ENCODE measurements at places on chromosomes 7 and 10.

DNA sequence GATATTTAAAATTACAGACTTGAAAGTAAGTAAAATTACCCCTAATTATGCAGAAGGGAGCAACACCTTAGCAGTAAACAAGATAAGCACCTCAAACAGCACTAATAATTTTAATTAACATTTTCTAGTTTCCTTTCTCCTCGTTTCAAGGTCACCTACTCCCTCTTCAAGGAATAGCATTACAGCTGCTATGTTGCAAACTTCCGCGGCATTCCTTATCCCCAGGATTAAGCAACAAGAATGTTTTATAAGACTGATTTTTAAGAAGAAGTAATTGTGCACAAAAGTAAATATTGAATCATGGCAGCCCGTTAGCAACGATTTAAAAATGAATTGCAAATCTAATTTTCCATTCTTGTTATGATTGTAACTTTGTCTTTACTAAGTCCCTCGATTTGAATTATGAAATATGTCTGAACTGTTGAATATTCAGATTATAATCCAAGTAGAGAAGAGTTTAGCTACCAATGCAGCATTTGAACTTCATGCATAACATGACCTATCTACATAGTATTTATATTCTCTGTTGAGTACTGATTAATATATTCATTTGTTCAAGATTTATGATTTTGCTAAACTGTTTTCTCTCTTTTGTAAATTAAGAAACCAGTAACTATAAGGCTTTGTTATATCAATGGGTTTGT is 593.5 kb upstream of the MGMT start:
- no peak for DNase-seq

DNA sequence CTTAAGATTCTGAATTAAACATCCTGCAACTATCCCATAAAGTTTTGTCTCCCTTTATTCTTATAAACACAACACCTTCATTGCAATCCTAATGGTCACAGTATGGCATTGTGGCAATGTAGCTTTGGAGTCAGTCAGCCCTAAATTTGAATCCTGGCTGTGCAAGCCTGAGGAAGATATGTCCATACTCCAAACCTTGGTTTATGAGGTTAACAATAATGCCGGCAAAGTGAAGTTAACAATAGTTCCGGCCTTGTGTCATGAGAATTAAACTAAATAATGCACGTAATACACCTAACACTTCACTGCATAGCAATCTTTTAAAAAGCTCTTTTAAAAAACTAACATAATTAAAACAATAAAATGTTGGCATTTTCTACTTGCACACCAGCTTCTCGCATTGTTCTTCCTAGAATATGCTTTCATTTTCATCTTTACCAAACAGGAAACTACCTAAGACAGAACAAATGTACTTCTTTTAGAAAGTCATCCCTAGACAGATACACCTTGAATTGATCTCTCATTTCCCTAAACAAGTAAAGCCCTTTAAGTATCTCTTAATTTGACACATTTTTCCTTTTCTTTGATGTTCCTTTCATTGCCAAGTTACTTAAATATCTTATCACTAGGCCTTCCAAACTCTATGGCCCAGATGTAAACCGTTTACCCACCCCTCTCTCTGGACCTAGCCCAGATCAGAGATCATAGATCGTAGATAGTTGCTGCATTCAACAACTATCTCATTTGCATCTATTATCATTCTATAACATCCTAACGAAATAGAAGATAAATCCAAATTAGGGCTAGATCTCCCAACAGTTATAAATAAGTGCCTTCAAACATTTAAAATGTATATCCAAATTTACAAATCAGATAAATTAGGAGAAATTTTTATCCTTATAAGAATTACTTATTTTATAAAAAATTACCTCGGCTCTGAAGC is 66.7 kb downstream of the CREB3L2 start:
- no peak for DNase-seq

DNA sequence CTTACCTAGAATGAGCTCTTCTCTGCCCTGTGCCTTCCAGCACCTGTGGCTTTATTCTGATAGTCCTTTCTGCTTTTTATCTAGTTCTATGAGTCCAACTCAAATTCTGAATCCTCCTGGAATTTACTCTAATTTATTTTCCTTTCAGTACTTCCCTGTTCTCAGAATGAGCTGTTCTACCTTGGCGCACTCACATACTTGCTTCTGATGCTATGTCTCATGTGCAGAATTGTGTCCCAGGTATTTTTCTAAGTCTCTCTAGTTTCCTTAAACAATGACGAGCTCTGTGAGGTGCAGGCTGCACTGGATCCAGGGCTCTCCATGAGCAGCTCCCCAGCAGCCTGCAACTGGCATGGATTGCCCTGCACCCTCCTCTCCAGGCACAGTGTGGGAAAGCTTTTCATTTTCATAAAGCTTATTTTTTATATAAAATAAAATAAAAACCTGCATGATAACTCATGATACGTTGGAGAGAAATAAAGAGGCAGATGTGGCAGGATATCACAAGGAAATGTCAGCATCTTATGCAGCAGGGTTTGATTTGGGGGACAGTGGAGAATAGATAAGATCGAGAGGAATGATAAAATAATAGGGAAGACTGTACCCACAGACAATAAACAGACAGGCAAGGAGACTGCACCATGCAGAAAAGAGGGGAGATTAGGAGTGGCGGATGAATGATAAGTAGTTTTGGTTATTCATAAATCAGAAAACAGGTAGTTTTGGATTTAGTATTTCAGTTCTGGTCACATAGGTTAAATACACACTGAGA is 258.2 kb upstream of the POM121L12 start:
- no peak for DNase-seq

- DNase-seq = no peak
Measured at GRCh38 chr10:131656431-131656841, 244.4 kb upstream of the PPP2R2D start.

- DNase-seq = no peak
Measured at GRCh38 chr10:73054286-73054685, 42.4 kb downstream of the P4HA1 start.

GRCh38 chr7:101814991-101815825 is 2.2 kb upstream of the CUX1 start:
- DNase-seq = peak; percentile 38

DNA sequence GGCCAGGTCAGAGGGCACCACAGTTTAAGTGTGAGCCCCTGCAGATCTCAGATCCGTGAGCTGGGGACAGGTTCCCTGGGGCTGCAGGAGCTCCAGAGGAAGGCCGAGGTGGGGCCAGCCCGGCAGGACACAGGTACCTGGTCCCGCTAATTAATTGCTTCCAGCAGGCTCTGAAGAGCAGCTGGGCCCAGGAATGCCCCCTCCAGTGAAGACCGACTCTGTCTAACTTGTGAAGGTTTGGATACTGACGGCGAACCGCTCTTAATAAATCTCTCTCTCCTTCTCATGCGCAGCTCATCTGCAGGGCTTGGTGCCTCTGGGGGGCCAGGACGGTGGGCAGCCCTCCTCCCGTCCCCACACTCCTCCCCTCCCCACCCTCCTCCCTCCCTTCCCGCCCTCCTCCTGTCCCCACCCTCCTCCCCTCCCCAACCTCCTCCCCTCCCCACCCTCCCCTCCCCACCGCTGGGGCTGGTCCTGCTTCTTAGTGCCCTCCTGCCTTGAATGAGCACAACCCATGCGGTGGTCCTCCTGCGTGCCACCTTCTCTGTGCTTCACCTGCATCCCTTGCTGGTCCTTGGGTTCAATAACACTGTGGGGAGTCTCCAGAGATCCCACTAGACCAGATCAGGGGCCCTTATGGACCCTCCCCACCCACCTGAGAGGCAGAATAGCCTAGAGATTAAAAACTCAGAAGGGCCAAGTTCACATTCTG is 38.3 kb downstream of the PDGFA start:
- no peak for DNase-seq

GRCh38 chr10:84008878-84009277 is 130.4 kb upstream of the GHITM start:
- DNase-seq = no peak

DNA sequence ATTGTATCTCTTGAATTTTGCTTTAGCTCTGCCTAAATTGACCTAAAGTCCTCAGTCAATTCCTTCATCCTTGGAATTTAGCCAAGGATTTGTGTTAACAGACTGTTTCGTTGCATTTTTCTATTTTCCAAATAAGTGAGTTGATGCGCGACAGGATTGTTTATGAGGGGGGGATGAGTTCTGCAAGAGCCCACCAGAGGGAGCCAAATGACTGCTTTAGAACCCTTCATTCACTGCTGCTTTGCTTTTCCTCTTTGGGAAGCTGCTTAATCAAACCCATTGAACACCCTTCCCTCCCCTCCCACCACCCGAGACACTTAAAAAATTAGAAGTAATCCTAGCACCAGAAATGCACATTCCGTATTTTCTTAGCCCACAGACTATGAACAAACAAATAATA is 33.7 kb upstream of the PTF1A start:
- DNase-seq = no peak

DNA sequence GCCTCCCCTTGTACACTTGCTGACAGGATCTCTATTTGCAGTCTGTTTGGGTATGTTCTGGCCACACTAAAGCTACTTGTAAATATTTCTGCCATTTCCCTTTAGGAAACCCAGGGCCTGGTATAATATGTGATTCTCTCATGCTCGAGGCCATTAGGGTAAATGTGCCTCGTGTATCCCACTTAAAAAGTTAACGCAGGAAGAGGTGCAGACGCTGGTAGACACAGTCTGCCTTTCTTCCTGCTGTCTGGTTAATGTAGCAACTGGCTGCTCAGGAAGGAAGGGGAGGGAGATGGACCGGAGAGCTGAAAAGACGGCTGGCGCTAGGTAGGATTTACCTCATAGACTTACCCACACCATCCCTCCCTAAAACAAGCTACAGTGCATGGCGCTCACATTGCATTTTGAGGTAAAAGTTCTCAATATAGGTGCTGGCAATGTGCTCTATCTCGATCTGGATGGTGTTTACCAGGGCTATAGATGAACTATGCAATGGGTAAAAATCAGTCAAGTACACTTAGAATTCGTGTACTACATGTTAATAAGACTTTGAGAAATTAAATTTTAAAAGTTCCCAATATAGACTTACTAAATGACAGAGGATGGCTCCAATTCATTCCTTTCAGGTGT is 125.9 kb downstream of the JAZF1 start:
- DNase-seq = no peak

- no peak for DNase-seq
Measured at GRCh38 chr7:114932991-114933390, 11.1 kb downstream of the MDFIC start.

DNA sequence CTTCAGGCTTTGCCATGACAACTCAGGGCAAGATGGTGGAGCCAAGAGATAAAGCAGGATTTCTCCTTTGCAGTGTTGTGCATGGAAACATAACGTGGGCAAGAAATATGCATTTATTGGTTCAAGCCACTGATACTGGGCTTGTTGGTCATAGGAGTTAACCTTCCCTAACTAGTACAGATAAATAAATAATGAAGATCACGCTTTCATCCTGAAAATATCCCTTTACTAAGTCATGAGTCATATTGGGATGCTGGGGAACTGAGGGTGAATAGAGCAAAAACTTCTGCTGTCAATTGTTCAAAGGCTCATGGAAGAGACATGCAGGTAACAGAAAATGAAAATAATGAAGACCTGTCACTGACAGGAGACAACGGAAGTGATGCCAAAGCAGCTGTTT is 55.5 kb downstream of the TES start:
- DNase-seq = no peak

GRCh38 chr7:156975620-156976019 is 26.1 kb downstream of the NOM1 start:
- DNase-seq = no peak

DNA sequence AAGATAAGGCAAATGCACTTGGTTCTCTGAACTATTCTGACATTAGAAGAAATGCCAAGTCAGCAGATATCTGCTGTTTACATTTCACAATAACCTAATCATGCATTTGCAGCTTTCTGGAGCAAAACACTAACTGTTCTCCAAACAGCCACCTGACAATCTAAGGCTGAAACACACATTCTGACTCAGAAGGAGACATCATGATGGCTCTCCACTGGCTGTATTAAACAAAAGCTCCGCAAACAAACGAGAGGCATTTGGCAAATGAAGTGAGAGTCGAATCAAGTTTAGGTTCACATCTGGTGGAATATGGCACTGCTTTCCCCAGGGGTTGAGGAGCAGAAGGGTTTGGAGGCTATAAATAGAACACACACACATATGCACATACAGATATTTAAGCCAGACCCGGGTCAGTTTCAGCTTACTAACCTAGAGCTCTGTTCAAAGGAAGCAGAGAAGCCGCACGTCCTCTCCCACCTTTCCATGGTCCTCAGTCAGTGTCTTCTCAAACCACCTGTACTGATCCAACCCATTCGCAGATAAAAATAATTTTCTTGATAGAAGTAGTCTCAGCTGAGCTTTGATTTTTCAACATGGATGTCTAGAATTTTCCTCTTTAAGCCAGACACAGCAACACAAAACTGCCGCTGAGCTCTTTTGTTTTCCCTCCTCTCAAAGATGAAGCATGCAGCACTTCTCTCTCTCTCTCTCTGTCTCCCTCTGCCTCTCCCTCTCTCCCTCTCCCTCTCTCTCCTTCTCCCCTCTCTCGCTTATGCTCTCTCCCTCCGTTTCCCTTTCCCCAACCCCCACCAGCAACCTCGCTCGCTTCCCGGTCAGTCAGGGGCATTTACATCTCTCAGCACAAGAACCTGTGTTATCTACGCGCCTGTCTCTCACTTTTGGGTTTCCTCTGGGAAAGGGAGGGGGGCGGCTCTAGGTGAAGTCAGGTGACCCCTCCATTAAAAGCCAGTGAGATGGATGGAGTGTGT is 682.8 kb downstream of the MAGI2 start:
- DNase-seq = peak; percentile 39

DNA sequence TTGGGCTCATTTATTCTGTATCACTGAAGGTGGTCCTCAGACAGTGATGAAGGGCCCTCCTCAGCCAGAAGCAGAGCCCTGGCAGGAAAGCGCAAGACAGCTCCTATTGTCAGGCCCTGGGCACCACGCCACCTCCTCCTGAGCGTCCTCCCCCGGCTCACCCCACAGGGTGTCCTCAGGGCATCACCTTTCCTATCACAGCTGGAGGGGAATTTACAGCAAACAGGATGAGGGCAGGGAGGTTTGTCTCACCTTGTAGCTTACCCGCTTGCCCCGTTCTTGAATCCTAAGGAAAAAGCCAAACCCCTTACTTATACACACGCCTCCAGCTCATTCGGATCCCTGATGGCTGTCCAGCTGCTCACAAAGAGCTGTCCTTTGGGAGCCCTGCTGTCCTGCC is 50.2 kb upstream of the LANCL2 start:
- no peak for DNase-seq

DNA sequence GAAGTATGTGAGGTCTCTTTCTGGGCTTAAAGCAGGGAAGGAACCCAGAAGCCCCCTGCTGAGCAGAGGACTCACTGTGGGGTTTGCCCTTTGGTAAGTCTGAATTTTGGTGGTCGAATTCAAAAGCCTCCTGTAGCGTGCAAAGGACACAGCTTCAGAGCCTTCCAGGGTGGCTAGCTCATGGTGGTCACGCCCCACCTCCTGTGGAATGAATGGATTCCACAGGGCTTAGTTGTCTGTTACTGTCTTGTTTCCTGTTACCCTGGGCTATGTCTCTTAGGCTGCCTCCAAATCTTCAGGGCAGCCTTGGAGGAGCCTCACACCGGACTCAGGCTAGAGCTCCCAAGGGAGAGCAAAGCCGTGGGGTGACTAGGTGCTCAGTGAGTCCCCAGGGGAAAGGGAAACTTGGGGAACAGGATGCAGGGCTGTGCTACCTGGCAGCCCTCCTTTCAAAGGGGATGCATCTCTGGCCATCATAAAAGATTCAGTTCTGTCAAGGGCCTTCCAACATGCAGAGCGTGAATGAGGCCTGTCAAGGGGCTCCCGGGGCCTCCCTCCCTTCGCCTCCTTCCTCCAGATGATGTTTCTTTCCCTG is 211.7 kb downstream of the CCSER2 start:
- no peak for DNase-seq

GRCh38 chr7:7851381-7851780 is 117.2 kb upstream of the GLCCI1 start:
- DNase-seq = no peak

GRCh38 chr10:79384773-79385391 is 37.6 kb downstream of the PPIF start:
- DNase-seq = no peak

Data from substantia nigra (tissue), 51 donors.